Ascending aorta (tissue), 2 donors: ENCODE measurements at places on chromosomes 2 and 18.
A peak's percentile ranks its signal among the peaks of the same experiment; 100 is the strongest.

GRCh38 chr2:10482460-10482859, 34.3 kb upstream of the ODC1 start:
- H3K4me1 ChIP-seq = no peaks in the 10 kb centered on the region
- no peaks in the 10 kb centered on the region for H3K27me3 ChIP-seq
- DNase-seq = no peak
- H3K36me3 ChIP-seq = no peaks in the 10 kb centered on the region

DNA sequence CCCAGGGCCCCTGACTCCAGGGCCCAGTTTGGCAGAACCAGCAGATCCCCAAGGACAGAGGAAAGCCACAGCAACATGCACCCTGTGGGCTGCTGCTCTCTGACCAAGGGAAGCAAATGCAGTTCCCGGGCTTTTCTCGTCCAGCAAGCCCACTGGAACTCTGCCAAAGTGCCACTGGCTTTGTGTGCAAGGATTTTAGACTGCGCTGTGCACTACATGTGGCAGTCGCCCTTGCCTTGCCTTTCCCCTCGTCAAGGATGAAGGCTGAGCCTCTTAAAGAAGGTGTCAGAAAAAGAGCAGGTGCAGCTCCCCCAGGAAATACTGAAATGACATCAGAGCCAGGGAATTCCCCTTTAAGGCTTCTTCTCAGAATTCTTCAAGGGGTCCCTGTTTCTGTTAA, 199.2 kb downstream of the TFCP2L1 start:
- H3K27ac ChIP-seq = no peak overlapping the region
- H3K4me1 ChIP-seq = no peaks in the 10 kb centered on the region
- no peak for DNase-seq
- no peaks in the 10 kb centered on the region for H3K36me3 ChIP-seq
- no peaks in the 10 kb centered on the region for H3K27me3 ChIP-seq
- no peak overlapping the region for H3K4me3 ChIP-seq

- DNase-seq = no peak
- H3K27me3 ChIP-seq = no peaks in the 10 kb centered on the region
- H3K27ac ChIP-seq = no peak overlapping the region
- no peak overlapping the region for H3K4me3 ChIP-seq
- no peaks in the 10 kb centered on the region for H3K4me1 ChIP-seq
- no peaks in the 10 kb centered on the region for H3K36me3 ChIP-seq
Observed at GRCh38 chr18:14924226-14924625, 176.3 kb downstream of the ANKRD30B start.

DNA sequence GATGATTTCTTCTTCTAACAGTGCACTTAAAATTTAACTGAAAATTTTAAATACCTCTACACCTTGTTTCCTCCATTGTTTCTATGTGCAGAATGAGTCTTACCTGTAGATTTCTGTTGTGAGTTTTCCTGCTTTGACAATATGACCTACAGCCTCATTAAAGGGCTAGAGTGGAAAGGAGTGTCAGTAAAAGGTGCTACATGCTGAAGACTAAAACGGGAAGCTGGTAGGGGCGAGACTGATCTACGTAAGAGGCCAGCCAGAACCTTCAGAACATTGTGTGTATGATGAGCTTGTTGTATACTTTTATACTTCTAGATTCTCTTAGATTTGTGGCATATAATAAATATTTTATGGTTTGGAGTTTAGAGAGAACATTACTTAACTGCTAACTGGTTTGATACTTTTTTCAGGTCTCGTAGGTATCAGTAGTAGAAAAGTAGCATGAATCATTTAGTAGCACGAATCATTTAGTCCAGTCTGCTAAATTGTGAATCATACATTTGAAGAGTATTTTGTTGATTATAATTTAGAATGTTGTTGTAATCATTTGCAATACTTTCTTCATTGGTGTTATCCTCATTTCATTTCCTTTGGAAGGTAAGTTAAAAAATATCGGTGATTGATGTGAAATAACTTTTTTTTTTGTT, 14.3 kb downstream of the INSIG2 start:
- peaks cover 11% of the 10 kb centered on the region for H3K36me3 ChIP-seq
- H3K4me3 ChIP-seq = no peak overlapping the region
- no peaks in the 10 kb centered on the region for H3K4me1 ChIP-seq
- no peak overlapping the region for H3K27ac ChIP-seq
- no peak for DNase-seq

DNA sequence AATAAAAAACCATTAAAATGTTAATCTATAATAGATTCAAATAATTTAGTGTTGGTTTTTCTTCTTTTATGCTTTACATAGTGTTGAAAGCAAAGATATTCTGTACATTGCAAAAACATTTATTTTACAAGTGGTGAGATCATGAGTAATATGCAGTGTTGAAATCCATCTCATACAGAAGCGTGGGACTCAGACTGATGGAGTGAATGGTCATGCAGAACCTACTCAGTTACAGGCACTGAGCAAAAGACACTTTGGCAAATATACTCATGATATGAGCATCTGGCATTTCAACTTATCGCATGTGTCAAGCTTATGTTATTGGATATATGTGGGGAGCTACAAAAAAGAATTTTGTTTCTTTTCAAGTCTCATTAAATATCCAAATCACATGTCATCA, 620.2 kb upstream of the NETO1 start:
- no peaks in the 10 kb centered on the region for H3K4me1 ChIP-seq
- no peaks in the 10 kb centered on the region for H3K27me3 ChIP-seq
- no peaks in the 10 kb centered on the region for H3K36me3 ChIP-seq
- H3K27ac ChIP-seq = no peak overlapping the region
- DNase-seq = no peak

DNA sequence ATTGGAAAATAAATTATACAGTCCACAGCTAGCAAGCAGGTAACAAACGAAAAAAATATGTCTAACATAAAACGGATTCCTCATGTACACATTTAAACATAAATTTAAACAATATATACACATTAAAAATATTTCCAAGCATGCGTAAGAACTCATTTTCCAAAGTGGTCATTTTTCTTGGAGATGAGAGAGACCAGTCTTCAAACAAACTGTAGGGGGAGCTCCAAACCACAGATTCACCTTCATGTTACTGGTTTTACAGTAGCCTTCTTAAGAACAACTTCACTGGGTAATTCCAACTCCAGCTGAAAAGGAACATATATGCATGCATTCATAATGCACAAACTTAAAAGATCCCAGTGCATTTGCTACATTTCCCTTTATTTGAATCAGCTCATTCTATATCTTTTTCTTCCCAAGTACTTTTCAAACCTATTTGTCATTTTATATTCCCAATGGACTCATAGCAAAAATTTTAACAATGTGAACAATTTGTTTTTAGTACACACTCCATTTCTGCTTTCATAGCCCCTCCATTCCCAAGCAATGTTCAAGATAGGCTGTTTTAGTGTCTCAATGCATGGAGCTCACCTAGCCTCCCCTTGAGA, 4.7 kb upstream of the STAMBP start:
- no peak overlapping the region for H3K27ac ChIP-seq
- H3K36me3 ChIP-seq = no peaks in the 10 kb centered on the region
- no peaks in the 10 kb centered on the region for H3K4me1 ChIP-seq
- no peak overlapping the region for H3K4me3 ChIP-seq
- H3K27me3 ChIP-seq = no peaks in the 10 kb centered on the region

GRCh38 chr2:985317-985898, 34.8 kb downstream of the SNTG2 start:
- no peak for DNase-seq
- no peak overlapping the region for H3K27ac ChIP-seq
- H3K27me3 ChIP-seq = no peaks in the 10 kb centered on the region
- H3K36me3 ChIP-seq = no peaks in the 10 kb centered on the region
- H3K4me1 ChIP-seq = no peaks in the 10 kb centered on the region

- no peaks in the 10 kb centered on the region for H3K36me3 ChIP-seq
- no peak for DNase-seq
- no peak overlapping the region for H3K27ac ChIP-seq
- no peak overlapping the region for H3K4me3 ChIP-seq
- H3K4me1 ChIP-seq = no peaks in the 10 kb centered on the region
Observed at GRCh38 chr2:153027533-153027932, 309.1 kb downstream of the ARL6IP6 start.

DNA sequence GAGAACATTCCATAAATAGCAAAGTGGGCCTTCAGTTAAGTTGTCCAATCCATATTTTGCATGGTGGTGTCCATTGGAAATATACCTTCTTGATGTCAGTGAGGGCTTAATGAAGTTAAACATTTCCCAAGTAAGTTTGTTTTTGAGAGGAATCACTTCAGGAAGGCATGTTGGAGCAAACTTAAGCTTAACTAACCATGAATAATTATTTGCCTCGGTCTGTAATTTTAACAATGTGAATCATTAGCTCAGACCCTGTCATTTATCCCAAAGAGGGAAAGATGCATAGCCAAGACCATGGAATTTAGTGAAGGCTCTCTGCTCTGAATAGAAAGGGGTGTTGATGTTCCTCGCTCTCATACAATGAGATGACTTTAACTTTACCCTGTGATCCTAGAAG, 47.4 kb downstream of the SPATS2L start:
- peak overlapping the region; percentile 80 for H3K27ac ChIP-seq
- no peak overlapping the region for H3K4me3 ChIP-seq
- no peak for DNase-seq
- H3K27me3 ChIP-seq = no peaks in the 10 kb centered on the region
- H3K36me3 ChIP-seq = no peaks in the 10 kb centered on the region

GRCh38 chr2:239383036-239383758, 17.6 kb downstream of the HDAC4 start:
- H3K27me3 ChIP-seq = no peaks in the 10 kb centered on the region
- no peak overlapping the region for H3K4me3 ChIP-seq
- no peaks in the 10 kb centered on the region for H3K4me1 ChIP-seq
- H3K27ac ChIP-seq = no peak overlapping the region
- DNase-seq = no peak

DNA sequence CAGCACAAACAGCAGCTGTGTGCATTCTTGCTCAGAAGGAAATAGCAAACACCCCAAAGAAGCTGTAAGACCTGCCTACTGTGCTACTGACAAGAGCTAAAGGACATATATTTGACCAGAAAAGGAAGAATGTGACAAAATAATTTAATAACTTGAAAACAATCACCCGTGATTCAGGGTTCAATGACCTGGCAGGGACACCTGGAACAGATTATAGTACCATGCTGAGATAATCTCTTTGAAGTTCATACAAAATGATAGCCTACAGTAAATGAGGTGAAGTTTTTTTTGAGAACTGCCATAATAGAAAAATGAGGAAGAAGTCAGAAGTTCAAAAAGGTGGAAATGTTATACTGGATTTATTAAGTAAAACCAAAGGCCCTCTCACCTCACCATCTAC, 324.8 kb upstream of the GULP1 start:
- no peak overlapping the region for H3K27ac ChIP-seq
- peaks cover 5% of the 10 kb centered on the region for H3K4me1 ChIP-seq
- no peak for DNase-seq
- H3K36me3 ChIP-seq = no peaks in the 10 kb centered on the region
- H3K27me3 ChIP-seq = no peaks in the 10 kb centered on the region

DNA sequence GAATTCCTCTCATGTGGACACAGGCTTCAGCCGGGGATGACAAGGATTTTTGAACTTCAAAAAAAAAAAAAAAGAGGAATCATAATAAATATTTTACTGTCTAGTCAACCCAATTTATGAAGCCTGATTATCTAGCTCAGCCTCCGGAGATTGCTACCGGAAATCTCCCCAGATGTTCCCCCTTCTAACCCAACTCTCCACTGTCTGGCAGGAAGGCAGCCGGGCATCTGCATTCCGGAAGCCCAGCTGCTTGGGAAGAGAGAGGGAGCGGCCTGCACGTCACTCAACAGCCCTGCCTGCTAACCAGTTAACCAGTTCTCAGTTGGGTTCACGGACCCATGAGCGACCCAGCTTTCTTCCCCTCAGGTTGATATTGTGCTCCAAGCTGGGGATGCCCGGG, 87.2 kb upstream of the POU3F3 start:
- no peaks in the 10 kb centered on the region for H3K36me3 ChIP-seq
- no peaks in the 10 kb centered on the region for H3K27me3 ChIP-seq
- H3K27ac ChIP-seq = no peak overlapping the region
- H3K4me1 ChIP-seq = no peaks in the 10 kb centered on the region

DNA sequence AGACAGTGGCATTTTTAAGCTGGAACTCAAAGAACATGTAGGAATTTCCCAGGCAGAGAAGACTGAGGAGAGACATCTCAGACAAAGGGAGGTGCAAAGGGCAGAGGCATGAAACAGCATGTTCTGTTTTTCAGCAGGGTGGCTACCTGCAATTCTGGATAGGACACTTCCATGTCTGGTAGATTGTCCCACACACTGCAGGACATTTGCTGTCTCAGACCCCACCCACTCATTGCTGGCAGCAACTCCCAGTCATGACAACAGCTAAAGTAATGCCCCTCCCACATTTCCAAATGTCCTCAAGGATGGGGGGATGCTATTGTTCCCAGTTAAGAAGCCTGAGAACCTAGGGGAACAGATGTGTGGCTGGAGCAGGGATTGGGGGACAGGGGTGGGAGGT, 40.8 kb downstream of the ANKRD44 start:
- no peaks in the 10 kb centered on the region for H3K36me3 ChIP-seq
- DNase-seq = no peak
- no peak overlapping the region for H3K4me3 ChIP-seq
- H3K27me3 ChIP-seq = no peaks in the 10 kb centered on the region
- no peak overlapping the region for H3K27ac ChIP-seq
